NCI-H1417 (cell line): ENCODE measurements at places on chromosomes 3 and 15.

DNA sequence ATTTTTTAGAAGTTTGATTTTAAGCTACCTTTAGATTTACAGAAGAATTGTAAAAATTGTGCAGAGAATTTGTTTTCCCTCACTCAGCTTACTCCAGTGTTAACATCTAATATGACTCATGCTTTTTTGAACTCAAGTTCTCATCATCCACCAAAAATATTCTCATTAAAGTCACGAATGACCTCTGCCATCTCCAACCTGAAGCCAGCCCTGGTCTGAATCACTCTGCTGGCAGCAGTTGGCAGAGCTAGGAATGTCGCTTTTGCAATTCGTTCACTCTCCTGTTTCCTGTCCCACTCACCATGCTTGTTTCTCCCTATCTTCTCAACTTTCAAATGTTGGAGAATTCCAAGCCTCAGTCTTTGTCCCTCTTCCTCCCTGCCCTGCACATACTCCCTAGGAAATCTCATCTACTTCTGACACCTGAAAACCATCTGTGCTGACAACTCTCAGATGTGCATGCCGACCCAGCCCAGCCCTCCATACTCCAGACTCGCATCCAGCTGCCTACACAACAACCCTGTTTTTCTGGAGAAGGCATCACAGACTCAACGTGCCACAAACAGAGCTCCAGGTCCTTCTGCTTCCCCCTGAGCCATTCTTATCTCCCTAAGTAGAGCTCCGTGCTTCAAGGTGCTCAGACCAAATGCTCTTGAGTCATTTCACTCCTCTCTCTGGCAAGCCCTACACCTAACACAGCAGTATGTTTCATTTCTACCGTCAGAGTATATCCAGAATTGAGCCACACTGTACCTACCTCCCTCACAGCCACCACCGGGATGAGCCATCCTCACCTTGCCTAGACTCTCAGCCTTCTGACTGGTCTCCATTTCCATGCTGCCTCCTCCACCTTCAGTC is 24.9 kb downstream of the PRR23E start:
- no peak for DNase-seq

DNA sequence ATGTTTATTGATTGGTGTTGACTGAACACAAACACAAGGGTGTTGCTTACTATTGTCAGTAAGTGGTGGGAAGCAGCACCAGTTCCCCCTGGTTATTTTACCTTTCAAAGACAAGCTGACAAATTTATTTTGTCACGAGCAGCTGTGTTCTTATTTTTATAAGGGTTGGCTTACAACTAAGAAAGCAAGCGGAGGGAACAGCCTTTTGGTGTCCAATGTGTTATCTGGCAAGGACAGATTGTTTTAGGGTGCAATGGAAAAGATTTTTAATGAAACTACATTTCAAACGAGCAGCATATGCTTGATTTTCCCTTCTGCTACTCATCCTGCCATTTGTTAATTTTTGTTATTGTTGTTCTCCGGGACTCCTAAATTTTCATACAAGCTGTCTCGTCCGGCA is 920.6 kb upstream of the CFAP20DC start:
- DNase-seq, result no peak

- no peak for DNase-seq
Observed at GRCh38 chr3:53635041-53635440, 140.6 kb downstream of the CACNA1D start.

DNA sequence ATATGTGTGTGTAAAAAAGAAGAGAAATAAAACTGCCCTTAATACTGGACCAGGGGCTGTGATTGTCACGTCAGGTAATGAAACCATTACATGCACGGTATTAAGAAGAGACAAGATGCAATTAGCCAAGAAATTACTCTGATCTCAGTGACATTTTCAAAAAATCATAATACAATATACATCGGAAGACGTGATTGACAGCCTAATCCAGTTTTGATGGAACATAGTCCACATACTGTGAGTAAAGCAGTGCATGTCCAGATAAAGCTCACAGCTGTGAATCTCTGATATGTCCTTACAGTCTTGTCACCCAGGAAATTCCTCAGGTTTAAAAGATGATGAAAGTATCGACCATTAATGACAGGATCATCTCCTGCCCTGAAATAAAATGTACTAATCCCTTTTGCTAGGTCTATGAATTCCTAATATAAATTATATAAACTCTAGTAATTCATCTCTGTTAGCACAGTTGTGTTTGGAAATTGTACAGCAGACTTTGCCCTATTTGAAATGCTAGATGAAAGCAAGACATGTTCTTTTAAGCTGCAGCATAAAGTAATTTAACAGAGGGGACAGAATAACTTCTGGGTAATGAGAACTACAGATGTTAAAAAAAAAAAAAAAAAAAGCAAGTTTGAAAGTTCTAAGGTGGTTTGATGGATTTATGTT is 119.5 kb upstream of the TMCO5A start:
- DNase-seq, result no peak

DNA sequence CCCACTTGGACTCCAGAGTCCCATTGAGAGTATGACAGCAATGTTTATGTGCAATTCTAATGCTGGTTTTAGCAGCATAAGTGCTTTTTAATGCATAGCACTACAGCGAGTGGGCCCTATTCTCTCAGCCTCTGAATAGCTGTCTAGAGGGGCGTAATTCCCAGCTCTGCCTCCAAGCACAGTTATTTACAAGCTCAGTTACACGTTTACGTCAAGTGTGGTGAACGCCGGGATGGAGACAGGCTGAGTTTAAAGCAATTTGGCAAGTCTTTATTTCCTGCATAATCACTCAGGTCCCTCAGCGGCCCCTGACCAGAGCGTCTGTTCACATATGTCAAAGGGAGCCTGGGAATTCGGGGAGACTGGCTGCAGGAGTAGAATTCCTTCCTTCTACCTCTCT is 43.9 kb downstream of the SOX14 start:
- no peak for DNase-seq

- DNase-seq, result no peak
Observed at GRCh38 chr15:38885001-38885400, 320.4 kb upstream of the RASGRP1 start.

DNA sequence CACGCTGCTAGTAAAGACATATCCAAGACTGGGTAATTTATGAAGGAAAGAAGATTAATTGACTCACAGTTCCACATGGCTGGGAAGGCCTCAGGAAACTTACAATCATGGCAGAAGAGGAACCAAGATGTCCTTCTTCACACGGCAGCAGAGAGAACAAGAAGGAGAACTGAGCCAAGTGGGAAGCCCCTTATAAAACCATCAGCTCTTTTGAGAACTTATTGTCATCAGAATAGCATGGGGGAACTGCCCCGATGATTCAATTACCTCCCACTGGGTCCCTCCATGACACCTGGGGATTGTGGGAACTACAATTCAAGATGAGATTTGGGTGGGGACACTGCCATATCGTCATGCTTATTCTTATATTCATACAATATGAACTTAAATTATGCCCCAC is 49.0 kb downstream of the DUT start:
- DNase-seq, result no peak

- no peak for DNase-seq
Observed at GRCh38 chr3:130627143-130627855, 110.3 kb downstream of the COL6A6 start.

GRCh38 chr15:73426323-73426994 is 16.5 kb upstream of the REC114 start:
- DNase-seq, result no peak

- no peak for DNase-seq
Observed at GRCh38 chr3:14397046-14397445, 5.4 kb upstream of the SLC6A6 start.

DNA sequence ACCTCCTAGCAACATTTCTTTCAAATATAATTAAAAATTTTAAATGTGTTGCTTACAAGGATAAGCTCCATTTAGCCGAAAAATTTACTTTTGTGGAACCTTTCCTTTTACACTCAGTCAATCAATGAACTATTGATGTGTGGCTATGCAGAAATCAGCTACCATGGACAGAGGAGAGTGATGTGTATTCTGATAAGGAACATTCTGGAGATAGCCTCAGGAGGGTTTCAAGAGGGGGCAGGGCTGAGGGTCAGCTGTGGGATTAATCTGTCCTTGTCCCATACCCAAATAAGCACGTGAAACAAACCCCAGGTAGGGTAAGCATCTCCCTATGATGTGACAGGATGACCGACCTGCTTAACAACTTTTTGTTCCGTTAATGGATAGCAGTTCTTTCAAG is 192.6 kb upstream of the PROK2 start:
- no peak for DNase-seq

GRCh38 chr3:14393440-14394106 is 8.8 kb upstream of the SLC6A6 start:
- no peak for DNase-seq

GRCh38 chr3:160023476-160023875 is 34.8 kb downstream of the IL12A start:
- DNase-seq, result no peak

DNA sequence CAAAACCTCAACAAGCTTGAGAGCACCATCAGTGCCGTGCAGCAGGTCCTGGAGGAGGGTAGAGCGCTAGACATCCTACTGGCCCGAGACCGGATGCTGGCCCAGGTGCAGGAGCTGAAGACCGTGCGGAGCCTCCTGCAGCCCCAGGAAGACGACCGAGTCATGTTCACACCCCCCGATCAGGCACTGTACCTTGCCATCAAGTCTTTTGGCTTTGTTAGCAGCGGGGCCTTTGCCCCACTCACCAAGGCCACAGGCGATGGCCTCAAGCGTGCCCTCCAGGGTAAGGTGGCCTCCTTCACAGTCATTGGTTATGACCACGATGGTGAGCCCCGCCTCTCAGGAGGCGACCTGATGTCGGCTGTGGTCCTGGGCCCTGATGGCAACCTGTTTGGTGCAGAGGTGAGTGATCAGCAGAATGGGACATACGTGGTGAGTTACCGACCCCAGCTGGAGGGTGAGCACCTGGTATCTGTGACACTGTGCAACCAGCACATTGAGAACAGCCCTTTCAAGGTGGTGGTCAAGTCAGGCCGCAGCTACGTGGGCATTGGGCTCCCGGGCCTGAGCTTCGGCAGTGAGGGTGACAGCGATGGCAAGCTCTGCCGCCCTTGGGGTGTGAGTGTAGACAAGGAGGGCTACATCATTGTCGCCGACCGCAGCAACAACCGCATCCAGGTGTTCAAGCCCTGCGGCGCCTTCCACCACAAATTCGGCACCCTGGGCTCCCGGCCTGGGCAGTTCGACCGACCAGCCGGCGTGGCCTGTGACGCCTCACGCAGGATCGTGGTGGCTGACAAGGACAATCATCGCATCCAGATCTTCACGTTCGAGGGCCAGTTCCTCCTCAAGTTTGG is 60.8 kb upstream of the CCR4 start:
- DNase-seq, result no peak

GRCh38 chr3:101779822-101780381 is 891 bp downstream of the NXPE3 start:
- no peak for DNase-seq

DNA sequence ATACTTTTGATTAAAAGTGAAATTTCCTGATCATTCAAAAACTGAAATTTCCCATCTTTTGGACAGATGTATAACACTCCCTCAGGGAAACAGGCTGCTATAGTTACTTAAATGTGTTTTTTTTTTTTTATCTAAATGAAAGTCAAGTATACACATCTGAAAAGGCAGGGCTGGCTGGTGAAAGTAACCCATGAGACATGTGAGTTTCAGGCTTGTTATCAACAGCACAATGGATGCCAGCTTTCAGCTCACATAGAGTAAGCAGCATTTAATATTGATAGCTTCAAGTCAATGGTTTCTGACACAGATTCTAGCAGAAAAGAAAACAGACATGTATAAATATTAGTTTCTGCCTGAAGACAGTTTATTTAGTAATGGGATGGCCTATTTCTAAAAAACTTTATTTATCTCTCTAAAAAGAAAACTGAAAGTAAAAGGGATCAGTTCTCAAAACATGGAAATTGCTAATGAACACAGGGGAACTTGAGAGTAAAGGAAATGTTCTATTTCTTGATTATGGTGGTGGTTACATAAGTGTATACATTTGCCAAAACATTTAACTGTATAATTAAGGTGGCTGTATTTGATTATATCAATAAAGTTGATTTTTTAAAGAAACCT is 89.7 kb upstream of the CMC1 start:
- DNase-seq, result no peak

DNA sequence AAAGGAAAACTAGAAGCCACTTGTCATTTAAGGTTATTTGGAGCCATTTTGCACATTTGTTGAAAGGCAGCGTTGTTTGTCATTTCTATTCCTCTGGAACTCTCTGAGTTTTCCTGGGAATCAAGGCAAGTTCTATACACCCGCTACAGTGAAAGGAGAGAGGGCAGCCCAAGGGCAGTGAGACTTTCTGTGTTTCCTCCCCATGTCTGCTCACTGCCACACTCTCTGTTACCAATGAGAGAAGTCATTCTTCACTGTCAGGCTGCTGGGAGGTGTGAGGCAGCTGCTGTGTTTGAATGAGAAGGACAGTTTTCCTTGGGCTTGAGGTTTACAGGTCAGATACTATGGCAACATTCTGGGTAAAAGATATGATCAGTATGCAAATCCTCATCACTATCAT is 36.0 kb downstream of the ATP13A5 start:
- peak; percentile 41 for DNase-seq

DNA sequence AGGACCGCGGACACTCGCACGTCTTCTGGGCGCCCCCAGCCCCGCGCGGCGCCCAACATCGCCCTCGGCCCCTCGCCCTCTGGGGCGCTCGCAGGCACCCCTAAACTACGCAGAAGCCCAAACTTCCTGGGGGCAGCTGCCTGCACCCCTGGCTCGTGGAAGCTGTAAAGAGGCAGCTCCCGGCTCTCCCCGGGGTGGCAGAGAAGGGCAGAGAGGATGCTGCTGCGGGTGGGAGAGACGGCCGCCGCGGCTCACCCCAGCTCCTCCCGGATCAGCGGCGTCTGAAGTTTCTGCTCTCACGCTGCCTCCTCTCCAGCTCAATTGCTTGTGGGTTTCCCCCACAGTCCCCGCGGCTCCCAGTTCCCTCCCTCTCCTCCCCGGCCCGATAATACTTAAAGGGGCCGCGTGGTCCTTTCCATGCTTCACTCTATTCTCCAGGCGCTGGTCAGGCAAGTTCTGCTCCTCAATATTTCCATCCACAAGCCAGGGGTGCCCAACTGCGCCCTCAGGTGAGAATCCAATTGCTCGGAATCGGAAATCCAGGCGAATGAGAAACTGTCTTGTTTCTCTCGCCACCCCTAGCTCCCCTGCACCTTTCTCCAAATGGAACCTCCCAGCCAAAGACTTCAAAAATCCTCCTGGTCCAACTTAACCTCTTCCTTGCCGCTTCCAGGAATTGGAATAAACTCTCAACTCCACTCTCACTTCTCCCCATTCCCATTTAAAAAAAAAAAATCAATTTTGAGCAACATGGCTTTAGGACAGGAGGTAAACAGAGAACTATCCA is 748.5 kb downstream of the ROBO1 start:
- peak; percentile 86 for DNase-seq

DNA sequence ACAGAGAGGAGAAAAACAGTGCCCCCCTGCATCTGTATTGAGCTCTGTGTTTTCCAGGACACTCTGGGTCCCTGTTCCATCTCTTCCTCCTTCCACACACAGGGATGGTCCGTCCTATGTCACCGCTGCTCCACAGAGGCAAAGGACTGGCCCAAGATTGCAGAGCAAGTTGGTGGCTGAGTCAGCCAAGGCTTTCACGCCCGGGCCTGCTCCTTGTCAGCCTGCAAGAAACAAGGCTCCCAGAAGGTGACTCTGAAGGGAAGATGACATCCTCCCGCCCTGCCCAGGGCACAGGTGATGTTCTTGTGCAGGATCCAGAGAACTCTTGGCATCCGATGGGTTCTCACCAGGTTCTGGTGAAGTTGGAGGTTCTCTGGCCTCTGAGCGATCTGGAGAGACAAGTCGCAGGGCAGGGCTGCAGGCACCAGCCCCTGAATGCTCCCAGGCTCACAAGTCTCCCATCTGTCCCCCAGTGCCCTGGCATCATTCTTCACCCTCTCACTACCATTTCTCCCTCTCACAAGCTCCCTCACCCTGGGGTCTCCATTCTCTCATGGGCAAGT is 138.6 kb downstream of the MEGF11 start:
- no peak for DNase-seq

GRCh38 chr15:64878705-64879104 is 33.0 kb upstream of the ANKDD1A start:
- no peak for DNase-seq
